ENCODE measurements at places on chromosomes 3 and 15.

GRCh38 chr3:11810276-11810675 is 36.4 kb downstream of the TAMM41 start:
- H3K4me1 ChIP-seq = no peaks in the 10 kb centered on the region
- no peaks in the 10 kb centered on the region for H3K27me3 ChIP-seq

GRCh38 chr3:150920236-150920635 is 15.0 kb upstream of the MINDY4B start:
- no peaks in the 10 kb centered on the region for H3K4me1 ChIP-seq
- H3K4me3 ChIP-seq = no peak overlapping the region
- no peaks in the 10 kb centered on the region for H3K27me3 ChIP-seq
- DNase-seq = no peak
- no peak overlapping the region for H3K27ac ChIP-seq

DNA sequence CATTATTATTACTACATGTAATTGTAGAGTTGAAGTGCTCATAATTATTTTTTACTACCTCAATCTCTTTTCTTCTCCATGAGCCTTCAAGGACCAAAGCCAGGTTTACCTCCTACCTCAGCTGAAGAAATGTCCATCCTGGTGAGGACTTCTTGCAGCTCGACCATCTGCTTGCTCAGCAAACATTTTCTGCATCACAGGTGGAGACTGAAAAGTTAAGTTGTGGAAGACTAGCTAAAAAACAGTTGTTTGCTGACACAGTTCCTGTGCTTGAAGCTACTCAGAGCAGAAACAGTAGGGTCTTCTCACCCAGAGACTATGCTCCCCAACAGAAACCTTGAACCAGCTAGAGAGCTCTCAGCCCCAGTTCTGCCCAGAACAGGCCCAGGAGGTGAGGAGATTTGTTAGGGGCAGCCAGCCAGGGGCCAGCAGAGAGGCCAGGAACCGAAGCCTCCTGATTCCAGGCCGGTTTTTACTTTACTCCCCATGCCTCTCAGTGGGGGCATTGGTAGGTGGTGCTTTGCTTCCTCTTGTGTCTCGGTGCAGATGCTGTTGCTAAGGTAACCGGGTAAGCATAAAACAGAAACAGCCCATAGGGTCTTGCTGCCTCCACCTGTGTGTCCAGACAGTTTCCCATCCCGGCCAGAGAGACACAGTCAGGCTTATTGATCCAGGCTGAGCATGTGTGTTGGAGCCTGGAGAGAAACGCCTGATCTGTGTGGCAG is 54.9 kb downstream of the CCNL1 start:
- no peak for DNase-seq
- peak overlapping the region; percentile 87 for H3K27ac ChIP-seq
- no peaks in the 10 kb centered on the region for H3K27me3 ChIP-seq

DNA sequence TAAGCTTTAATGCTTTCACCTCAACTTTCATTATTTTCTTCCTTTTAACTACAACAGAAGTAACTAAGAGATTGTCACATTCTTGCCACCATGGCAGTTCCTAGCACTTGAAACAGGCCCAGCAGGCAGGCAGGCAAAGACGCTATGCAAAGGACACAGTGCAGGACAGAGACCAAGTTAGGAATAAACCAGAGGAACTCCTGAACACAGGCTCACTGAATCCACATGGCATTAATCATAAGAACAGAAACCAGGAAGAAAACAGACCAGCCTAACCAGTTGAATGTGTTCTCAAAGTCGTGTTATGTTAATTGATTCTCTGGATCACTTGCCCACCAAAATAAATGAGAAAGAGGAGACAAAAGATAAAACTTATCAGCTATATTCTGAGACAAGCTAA is 397.6 kb downstream of the TBL1XR1 start:
- H3K4me3 ChIP-seq = no peak overlapping the region
- no peak for DNase-seq
- no peaks in the 10 kb centered on the region for H3K36me3 ChIP-seq
- no peak overlapping the region for H3K27ac ChIP-seq
- no peaks in the 10 kb centered on the region for H3K4me1 ChIP-seq

DNA sequence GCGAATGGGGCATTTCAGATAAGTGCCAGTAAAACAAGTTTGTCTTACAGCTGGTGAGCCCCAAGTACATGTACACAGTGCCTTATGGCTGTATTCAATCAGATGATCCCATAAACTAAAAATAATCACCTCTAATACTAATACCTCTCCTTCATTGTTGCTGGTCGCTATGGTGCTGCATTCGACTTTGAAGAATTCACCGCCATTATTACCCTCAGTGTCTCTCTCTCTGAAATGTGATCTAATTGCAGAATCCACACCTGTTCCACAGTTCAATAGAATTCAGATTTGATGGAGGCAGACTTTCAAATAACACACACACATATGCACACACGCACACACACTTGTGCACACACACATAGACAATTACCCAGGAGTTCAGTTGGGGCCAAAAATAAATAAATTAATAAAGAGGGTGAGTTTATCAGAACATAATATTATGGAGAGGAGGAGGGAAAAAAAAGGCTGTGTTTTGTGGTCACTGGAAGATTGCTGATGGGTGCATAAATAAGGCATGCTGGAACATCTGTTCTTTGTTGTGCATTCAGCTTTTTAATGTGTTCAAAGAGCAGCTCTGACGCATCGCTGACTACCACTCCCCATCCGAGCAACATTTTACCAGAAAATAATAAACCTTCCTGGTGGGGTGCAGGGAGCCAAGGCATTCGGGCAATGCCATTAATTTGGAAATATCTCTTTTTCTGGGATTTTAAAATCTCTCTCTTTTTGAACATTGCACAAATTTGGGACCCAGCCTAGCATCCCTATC is 235.7 kb downstream of the SATB1 start:
- peak; percentile 38 for DNase-seq
- H3K36me3 ChIP-seq = no peaks in the 10 kb centered on the region
- no peaks in the 10 kb centered on the region for H3K4me1 ChIP-seq
- no peaks in the 10 kb centered on the region for H3K27me3 ChIP-seq

DNA sequence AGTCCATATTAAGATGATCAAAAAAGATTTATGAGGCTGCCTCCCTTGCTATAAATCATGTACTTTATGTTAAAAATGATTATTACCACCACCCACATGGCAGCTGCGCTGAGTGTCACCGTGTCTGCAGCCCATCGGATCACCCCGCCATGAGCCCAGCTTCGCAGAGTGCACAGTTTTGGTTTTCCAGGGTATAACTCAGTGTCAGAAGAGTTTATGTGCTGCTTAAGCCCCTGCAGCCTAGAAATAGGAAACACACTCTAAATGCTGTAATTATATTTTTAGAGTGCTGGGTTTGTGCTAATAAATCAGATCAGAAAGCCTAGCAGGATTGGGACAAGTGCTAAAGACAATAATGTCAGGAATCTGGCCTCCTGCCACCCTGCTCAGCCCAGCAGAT is 54.7 kb upstream of the ONECUT1 start:
- DNase-seq = no peak
- H3K36me3 ChIP-seq = no peaks in the 10 kb centered on the region
- H3K4me3 ChIP-seq = no peak overlapping the region
- peaks cover 18% of the 10 kb centered on the region for H3K27me3 ChIP-seq

DNA sequence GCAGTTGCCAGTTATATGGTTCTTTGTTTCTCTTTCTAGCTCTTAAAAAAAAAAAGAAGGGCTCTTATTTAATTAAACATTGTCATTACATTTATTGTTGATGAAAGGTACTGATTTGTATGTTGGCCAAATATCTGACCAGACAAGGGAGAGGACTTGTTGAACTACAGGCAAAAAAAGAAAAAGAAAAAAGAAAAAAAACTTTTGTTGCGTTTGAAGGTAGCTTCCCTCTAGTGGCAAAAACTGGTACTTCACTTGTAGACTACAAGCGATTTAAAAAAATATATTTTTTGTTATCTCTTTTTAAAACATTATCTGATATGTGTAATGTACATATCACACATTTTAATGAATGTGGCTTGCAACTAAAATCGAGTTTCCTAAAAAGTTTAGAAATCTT is 280.6 kb downstream of the ROBO2 start:
- peak; percentile 57 for DNase-seq
- peaks cover 4% of the 10 kb centered on the region for H3K4me1 ChIP-seq
- H3K27ac ChIP-seq = no peak overlapping the region
- H3K27me3 ChIP-seq = no peaks in the 10 kb centered on the region
- H3K4me3 ChIP-seq = no peak overlapping the region

GRCh38 chr3:72397586-72397985 is 450.7 kb downstream of the SHQ1 start:
- H3K4me1 ChIP-seq = peaks cover under 1% of the 10 kb centered on the region
- H3K27me3 ChIP-seq = no peaks in the 10 kb centered on the region
- no peak overlapping the region for H3K27ac ChIP-seq
- no peaks in the 10 kb centered on the region for H3K36me3 ChIP-seq
- DNase-seq = peak; percentile 25
- H3K4me3 ChIP-seq = no peak overlapping the region

DNA sequence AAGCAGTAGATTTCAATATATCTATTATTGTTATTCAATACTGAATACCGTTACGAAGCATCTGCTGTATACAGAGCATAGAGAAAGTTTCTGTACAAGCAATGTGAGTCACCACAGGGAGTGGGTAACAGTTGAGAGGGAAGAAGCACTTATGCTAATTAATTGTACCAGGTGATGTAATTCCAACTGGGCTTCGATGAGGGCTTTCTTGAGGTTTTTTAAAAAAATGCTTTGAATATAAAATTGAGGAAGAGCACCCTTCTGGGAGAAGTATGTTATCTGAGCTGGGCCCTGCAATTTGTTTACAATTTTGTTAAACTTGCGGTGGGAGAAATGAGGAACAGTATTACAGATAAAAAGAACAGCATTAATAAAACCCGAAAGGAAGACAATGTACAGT is 197.9 kb downstream of the TPRG1 start:
- no peak overlapping the region for H3K4me3 ChIP-seq
- no peak overlapping the region for H3K27ac ChIP-seq
- DNase-seq = no peak

DNA sequence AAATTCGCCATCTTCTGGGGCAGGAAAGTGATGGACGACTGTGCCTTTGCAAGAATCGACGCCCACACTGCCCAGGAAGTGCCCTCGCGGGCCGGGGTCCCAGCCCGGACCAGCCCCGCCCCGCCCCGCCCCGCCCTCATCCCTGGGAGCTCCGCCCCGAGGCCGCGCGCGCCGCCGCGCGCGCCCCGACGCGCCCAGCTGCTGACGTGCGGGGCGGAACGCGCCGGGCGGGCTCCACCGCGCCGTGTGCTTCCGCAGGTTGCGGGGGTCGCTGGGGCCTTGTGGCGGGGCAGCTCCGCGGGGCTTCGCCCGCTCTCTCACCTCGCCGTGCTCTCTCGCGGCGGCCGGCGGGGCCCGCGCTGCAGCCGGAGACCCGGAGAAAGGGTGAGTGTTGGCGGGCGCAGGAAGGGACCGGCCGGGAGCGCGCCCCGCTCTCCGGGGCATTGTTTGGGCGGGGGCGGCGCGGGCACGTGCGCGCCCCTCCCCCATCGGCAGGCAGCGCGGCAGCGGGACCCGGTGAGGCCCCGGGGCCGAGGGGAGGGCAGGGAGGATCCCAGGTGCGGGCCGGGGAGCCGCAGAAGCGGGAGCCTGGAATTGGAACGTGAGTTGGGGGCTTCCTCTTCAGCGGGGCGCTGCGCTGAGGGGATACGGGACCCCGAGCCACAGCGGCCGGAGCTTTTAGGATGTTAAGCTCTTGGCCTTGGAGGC is at the start of gene YEATS2:
YEATS2 (plus strand) TSS at position 188 of the 708 bp plus-strand sequence. CDS start 17,366 bp downstream, outside the sequence.
- H3K4me3 ChIP-seq = peak within 1 kb of the TSS; percentile 96
- no peaks in the 10 kb centered on the region for H3K27me3 ChIP-seq
- DNase-seq = peak; percentile 79
- peak within 1 kb of the TSS; percentile 79 for H3K27ac ChIP-seq

Data from cardiac muscle cell (in vitro differentiated cells and primary cell).